ENCODE measurements at places on chromosomes 4 and X.

- no peak for DNase-seq
Observed at GRCh38 chr4:113449410-113449974, 312.0 kb downstream of the CAMK2D start.

GRCh38 chr4:16270454-16271328, 44.4 kb upstream of the TAPT1 start:
- no peak for DNase-seq

- DNase-seq, result no peak
Observed at GRCh38 chrX:24646006-24646405, 1.1 kb downstream of the PCYT1B start.

- no peak for DNase-seq
Observed at GRCh38 chr4:115515772-115516171, 402.4 kb upstream of the NDST4 start.

DNA sequence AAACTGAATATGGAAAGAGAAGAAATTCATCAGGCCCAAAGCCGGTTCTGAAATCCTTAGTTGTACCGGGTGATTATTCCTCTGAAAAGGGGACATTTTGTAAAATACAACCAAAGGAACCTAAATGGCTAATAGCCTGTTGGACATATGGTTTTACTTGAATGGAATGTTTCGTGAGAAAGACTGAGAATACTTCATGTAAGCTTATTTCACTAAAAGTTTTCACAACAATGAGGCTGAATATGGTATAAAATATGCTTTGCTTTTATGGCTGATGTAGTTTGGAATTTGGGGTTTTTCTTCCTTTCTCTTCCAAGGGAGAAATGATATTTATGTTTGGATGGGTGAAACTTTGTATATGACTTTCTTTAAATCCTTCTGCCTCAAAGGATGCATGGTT, 2.7 kb downstream of the GRIA3 start:
- DNase-seq, result no peak
